ENCODE measurements at places on chromosomes 5 and 9.

GRCh38 chr9:92666236-92666635, 3.7 kb downstream of the IPPK start:
- no peak for DNase-seq

- DNase-seq, result no peak
Measured at GRCh38 chr9:16309469-16310271, 560.8 kb downstream of the BNC2 start.

DNA sequence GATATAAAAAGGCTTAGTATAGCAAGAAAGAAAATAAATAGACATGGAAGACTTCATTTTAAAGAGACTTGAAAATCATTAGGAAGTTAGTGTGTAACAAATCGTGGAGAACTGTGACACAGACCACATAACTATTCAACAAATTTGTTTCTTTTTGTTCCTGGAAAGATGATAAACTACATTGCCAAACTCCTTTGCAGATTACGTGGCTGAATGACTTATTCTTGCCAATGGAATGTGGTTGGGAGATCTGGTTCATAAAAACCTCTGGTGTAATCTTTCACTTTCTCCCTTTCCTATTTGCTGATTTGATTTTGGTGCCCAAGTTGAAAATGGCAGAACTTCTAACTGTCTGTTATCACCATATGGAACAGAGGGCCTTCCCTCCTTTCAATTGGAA, 328.9 kb upstream of the MEF2C start:
- peak; percentile 62 for DNase-seq

- DNase-seq, result no peak
Measured at GRCh38 chr5:43514025-43514424, 923 bp downstream of the C5orf34 start.

DNA sequence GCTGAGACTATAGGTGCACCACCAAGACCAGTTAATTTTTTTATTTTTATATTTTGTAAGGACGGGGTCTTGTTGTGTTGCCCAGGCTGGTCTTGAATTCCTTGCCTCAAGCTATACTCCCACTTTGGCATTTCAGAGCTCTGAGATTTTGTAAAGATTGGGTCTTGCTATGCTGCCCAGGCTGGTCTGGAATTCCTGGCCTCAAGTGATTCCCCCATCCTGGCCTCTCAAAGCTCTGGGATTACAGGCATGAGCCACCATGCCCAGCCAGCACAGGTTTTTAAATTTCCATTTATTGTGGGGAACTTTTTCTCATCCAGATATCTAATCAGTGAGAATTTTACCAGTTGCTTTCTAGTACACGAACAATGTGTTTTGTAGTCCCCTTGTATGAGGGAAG, 156.1 kb upstream of the VLDLR start:
- no peak for DNase-seq

DNA sequence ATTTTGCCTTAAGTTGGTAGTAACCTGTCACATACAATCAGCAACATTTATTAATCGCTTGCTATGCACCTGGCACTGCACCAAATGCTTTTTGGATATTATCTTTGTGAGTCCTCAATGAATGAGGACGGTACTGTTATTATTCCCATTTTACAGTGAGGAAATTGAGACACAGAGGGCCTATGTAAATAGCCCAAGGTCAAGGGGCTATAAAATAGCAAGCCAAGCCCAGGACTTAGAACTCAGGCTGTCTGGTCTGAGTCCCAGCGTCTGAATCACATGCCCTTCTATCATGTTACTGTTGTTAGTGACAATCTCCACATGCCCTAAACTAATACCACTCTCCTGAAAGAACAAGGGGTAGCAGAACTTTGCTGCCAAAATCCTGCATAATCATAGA, 60.0 kb downstream of the ERAP1 start:
- DNase-seq, result no peak

DNA sequence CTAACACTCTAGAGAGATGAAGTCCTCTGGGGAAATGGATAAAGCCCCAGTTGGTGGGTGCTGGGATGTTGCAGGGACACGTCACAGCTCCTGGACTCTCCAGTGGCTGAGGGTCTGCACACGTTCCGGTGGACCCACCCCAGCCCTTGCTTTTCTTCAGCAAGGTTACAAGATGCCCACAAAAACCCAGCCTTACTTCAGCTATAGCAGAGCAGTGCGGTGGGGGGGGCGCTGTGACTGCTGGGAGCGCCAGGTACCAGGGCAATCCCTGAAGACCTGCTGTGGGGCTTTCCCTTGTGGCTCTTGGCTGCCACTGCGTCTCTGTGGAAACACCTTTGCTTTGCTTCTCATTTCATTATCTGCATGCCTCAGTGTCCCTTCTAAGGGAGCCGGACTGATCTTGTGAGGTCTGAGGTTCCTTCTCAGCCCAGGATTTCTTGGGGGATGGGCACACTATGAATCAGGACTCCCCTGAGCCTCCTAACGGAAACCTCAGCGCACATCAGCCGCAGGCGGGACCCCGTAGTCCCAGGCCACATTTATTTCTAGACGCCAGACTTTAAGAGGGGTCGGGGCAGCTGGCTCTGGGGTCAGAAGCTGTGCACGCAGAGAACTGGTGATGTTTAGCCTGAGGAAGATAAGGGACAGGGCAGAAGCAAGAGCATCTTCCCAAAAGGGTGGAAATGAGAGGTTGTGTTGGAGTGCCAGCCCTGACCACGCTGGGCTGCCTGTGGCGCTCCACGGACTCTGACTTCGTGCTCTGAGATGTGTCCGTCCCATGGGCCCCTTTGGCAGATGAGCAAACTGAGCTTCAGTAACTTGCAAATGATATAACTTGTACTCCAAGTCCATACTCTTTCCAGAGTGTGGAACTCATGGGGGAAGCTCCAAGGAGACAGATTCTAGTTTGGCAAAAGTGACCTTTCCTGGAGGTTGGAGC, 106.8 kb downstream of the WNK2 start:
- no peak for DNase-seq

GRCh38 chr9:5438301-5439162, 807 bp upstream of the PLGRKT start:
- DNase-seq, result no peak

DNA sequence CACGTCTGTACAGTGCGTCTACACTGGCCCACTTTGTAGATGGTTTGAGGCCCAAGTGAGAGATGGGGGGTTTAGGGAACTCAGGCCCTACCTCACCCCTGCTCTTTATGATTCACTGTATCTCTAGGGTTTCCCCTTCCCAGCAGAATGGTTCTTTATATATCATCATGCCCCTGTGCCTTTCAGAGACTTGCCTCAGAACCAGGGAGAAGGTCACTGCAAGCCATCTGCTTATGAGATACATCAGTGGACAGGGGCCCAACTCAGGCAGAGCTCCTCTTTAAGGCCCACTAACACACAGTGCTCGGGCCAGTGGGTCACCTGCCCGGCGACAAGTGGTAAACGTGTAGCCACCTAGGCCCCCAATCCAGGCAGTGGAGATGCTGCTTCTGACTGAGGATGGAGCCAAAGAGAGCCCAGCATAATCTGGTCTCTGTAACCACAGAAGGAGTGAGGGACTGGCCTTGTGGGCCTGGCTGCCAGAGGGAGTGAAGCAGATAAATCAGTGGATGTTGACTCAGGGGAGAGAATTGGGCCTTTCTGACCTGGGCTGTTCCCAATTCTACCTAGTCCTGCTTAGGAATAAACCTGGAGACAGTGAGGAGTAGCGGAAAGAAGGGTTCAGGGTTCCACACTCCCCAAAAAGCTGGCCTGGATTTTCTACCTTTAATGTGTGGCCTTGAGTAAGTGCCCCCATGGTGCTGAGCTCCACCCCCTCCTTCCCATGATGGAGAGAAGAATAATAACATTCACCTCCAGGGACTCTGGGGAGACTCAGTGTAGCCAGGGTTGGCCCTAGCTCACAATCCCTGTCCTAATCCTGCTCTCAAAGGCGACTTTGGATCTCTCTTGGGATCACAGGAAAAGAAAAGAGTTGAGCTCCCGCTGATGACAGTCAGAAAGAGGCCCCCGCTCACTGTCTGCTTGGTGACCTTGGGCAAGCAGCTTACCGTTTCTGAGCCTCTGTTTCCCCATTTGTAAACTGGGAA, 2.8 kb upstream of the DUSP1 start:
- peak; percentile 28 for DNase-seq

DNA sequence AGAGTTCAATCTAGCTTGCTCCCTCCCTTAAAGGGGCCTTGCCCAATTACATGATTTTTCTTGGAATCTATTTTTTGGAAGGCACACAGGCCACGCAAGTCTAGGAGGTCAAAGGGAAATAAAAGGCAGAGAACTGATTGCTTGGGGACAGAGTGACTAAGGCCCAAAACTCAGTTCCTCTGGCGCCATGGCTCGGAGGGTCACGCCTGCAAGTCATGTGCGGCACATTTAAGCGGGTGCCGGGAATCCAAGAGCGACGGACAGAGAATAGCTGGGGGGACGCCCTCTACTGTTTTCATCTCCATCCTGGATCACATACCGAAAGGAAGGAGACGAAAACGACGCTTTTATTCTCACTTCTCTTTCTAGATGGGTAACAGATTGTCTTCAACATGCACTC, 78.6 kb downstream of the FREM1 start:
- DNase-seq, result no peak

- peak; percentile 83 for DNase-seq
Measured at GRCh38 chr9:108386859-108387384, 468.9 kb downstream of the ACTL7B start.

DNA sequence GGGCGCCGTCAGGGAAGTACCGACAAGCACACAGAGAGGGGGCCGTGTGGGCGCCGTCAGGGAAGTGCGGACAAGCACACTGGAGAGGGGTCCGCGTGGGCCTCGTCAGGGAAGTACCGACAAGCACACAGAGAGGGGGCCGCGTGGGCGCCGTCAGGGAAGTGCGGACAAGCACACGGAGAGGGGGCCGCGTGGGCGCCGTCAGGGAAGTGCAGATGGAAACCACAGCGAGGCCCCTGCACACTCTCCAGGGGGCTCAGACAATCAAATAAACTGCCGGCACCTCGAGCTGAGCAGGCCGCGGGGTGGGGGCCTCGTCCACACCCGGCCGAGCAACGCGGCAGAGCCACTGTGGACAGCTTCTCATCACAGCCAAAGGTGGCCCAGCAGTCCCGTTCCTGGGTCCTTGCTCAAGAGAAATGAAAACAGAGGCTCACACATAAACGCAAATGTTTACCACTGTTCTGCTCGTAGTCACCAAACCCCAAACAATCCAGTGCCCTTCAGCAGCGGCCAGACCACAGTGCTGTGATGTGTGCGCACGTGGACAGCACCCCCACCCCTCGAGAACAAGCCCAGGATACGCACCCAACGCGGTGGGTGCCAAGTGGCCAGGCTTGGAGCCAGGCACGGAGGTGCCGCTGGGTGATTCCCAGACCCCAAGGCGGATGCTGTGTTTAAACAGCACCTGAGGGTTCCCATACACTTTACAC, 24.7 kb downstream of the TPPP start:
- no peak for DNase-seq

- DNase-seq, result no peak
Measured at GRCh38 chr5:34061993-34062392, 19.0 kb upstream of the C1QTNF3 start.

- DNase-seq, result no peak
Measured at GRCh38 chr9:16245756-16246440, 624.6 kb downstream of the BNC2 start.

DNA sequence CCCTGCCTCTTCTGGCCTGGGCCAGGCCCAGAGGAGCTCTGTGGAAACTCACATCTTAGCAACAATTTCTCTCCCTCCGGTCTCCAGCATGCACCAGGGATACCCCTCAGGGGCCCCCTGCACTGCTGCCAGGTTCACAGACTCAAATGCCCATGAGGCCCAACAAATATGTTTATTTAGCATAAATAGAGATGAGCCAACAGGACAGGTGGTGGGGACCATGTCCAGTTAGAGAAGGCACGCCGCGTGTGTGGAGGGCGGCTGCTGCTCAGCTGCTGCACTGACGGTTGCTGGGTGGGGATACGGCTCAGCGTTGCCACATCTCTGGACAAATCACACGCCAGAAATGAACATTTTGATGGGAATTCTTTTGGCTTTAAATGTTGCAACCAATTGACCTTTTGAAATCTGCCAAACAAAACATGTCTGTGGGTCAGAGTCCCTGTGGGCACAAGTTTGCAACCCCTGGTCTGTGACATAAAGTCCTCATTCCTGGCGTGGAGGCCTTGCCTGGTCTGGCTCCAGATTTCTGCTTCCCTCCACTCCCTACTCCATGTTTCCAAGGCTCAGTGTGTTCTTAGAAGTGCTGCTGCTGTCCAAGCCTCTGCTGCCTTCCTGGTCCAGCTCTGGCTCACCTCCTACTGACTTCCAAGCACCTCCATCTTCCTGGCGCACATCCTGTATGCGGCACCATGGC, 88.9 kb downstream of the AMBP start:
- DNase-seq, result no peak

DNA sequence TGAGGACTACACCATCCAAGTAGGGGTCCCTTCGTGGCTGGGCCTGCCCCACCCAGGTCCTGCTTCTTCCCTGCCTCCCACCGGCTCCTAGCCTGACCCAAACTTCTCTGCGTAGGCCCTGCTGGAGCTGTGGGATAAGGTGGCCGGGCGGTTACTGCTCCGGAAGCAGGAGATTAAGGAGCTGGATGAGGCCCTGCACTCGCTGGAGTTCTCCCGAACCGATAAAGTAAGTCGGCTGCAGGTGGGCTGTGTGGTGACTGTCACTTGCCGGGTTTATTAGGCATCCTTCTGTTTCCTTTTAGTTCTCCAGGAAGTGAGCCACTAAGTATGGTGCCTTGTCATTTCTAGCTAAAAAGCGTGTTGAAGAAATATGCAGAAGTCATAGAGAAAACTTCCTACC, 7.0 kb downstream of the CCDC180 start:
- DNase-seq, result no peak

DNA sequence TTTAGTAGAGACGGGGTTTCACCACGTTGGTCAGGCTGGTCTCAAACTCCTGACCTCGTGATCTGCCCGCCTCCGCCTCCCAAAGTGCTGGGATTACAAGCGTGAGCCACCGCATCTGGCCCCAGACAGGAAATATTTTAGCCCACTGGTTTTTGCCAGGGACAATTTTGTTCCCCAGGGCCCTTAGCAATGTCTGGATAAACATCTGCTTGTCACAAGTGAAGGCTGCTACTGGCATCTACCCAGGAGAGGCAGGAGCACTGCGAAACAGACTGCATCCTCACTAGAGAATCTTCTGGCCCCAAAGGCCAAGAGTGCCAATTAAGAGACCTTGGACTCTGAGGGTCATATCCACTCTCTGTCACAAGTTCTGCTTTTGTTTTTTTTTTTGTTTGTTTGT, 2.4 kb upstream of the TPRN start:
- DNase-seq, result no peak

- DNase-seq, result no peak
Measured at GRCh38 chr5:132203464-132203818, 24.2 kb downstream of the P4HA2 start.

GRCh38 chr9:4494806-4495205, 4.5 kb downstream of the SLC1A1 start:
- no peak for DNase-seq

Measured in GM04504 (cell line).